ENCODE measurements at places on chromosomes 4 and X.

- no peak for DNase-seq
Observed at GRCh38 chrX:41522671-41523070, 75.5 kb downstream of the NYX start.

GRCh38 chr4:122900314-122900713, 22.1 kb downstream of the NUDT6 start:
- no peak for DNase-seq

DNA sequence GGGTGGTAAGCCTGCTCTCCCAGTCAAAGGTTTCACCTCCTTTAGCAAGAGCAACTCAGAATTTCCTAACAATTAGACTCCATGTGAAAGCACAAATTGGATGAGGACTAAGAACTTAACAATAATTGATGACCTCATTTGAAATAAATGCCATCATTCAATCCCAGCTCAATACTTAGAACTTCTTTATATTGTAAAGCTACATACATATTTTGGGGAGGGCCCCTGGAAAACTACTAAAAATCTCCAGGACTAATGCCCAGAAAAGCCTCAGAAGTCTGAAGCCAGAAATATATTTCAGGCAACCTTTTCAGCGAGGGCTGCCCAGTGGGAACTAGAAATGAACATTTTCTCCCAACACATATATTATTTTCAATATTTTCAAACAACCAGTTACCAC, 38.1 kb downstream of the AMOT start:
- DNase-seq = no peak

- DNase-seq = no peak
Observed at GRCh38 chrX:39212456-39212855, 411.2 kb downstream of the MID1IP1 start.

DNA sequence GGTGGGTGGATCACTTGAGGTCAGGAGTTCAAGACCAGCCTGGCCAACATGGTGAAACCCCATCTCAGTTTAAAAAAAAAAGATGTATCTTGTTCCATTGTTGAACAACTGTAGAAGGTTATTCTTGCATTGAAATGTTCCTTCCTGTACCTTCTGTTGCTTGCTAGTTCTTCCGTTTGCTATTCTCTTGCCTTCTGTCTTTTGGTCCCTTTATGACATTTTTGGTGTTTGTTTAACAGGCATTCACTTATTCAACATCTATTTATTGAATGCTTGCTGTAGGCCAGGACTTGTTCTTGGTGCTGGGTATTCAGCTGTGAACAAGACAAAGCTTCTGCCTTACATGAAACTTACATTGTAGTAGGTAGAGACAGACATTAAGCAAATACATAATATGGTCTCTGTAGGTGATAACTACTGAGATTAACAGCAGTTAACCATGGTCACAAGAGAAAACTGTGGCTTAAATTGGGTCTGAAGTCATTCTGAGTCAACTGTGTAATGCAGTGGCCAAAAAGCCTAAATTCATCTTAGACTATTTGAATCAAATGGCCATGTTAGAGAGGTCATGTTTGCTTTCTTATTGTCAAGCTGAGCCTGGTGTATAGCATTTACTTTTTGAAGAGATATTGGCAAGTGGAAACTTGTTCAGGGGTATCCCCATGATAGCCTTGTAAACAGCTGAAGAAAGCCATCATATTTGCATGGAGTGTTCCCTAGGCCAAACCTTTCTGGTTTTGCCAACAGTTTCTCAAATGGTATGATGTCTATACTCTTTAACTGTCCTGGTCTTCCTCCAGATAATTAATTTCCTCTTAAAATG, 35.6 kb downstream of the GAB1 start:
- no peak for DNase-seq

DNA sequence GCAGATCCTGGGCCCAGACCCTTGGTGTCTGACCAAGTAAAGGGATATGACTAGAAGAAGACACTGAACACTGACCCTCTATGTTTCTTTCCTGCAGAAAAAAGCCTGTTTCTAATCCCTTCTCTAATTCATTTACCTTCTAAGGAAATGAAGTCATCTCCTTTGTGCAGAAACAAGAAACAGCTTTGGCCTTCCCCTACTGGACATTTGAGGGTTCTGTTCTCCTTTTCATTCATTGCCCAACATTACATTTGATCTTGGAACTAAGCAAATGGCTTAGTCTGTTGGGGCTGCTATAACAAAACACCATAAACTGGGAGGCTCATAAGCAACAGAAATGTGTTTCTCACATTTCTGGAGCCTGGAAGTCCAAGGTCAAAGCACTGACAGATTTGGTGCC, 20.0 kb downstream of the HCCS start:
- no peak for DNase-seq

DNA sequence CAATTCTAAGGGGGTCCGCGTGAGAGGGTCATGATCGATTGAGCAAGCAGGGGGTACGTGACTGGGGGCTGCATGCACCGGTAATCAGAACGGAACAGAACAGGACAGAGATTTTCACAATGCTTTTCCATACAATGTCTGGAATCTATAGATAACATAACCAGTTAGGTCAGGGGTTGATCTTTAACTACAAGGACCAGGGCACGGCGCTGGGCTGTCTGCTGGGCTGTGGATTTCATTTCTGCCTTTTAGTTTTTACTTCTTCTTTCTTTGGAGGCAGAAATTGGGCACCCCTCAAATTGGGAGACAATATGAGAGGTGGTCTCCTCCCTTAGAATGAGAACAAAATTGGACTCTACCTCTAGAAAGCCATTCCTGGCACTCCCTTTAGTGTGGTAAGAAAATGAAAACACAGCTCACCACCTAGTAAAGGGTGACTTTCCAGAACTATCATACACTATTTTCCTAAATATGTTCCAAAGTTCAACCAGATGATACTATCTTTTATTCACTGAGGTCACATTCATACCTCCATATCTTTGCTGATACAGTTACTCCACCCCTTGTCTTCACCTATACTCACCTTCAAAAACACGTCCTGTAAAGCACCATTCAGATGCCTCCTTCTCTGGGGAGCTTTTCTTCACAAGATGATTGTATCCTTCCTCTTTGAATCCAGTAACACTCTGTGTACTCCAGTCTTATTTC, 1058.3 kb upstream of the SLIT2 start:
- no peak for DNase-seq

DNA sequence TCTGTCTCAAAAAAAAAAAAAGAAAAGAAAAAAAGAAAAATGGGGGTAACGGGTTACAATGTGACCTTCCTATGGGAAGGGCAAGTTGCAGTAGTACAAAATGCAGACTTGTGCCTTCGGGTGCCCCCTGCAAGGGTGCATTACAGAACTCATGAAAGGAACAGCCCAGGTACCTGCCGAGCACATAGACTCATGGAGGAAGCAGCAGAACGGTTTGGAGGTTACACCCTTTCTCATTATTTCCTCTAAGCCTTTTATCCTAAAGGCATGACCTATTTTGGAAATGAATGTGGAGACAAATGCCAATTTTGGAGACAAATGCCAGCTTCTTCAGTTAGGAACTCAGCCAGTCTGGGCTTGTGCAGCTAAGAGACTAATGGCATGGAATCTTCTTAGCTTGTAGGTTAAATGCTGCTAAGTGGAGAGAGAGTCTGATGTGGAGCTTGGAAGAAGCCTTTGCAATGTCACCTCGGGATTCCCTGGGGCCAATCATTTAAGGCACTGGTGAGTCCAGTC, 44.1 kb upstream of the PRKX start:
- DNase-seq = no peak

DNA sequence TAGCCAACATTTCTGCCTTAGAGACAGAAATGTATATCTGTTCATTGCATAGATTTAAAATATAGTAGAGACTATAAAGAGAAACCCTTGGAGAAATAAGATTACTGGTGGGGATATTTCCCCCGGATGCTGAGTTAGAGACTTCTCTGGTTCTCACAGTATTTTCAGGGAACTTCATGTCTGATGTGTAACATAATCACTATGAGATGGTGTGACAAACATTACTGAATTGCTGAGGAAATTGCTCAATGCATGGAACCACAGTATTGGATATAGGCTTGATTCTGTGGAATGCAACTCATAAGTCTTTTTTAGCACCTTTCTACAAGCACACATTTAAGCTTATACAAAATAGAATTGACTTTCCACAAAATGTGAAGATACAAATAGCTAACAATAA, 152.7 kb downstream of the SOWAHB start:
- DNase-seq = no peak

DNA sequence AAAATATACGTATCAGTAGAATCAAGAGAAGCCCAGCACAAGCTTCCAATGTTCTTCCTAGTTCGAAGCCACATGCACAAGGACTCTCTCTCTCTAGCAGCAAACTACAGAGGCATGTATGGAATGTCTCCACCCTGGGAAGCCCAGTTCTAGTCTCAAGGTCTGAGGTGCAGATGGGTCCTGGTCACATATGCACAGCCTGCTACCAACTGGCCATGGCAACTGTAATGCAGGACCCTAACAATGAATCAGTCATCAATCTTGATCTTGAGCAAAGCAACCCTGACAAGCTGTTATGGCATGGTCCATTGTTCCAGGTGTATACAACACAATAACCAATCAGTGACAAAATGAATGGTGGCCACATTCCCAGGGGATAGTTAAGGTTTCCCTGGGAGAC, 55.8 kb downstream of the MBNL3 start:
- DNase-seq = no peak

DNA sequence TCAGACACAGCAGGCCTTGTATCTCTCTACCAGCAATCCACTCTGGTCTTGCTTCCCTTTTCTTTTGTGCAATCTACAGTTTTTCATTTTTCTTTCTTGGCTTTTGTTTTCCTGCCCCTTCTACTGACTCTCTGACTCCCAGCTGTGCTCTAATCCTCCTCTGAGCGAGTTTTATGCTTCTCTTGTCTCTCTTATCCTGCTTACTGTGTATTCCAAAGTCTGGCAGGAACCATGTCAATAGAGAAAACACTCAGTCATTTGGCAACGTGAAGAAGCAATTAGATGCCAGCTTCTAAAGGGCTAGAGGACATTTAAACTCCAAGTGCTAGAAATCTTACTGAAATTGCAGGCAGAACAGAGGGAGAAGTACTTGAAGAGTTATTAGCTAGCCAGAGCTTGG, 984.6 kb upstream of the TENM3 start:
- no peak for DNase-seq

All from omental fat pad (tissue), 4 donors.